NCI-H226 (cell line): ENCODE measurements at places on chromosomes 4 and X.

DNA sequence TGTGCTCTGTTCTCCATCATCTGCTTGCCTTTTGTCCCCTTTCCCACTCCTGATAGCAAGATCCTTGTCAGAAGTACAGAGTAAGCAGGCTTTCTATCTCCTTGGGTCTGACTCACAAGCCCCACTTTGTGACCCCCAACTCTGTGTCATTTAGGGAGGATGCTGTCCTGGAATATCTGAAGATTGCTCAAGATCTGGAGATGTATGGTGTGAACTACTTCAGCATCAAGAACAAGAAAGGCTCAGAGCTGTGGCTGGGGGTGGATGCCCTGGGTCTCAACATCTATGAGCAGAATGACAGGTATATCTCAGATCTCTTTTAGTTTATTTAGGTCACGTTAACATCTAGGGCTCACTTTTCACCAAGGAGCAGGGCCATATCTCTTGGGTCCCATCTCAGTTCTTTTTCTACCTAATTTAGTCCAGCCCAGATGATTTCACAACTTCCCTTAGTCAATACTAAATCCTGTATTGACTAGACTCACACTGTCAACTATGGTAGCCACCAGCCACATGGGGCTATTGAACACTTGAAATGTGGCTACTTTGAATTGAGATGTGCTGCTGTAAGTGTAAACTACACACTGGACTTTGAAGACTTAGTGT is 64.3 kb downstream of the MSN start:
- no peak for DNase-seq

DNA sequence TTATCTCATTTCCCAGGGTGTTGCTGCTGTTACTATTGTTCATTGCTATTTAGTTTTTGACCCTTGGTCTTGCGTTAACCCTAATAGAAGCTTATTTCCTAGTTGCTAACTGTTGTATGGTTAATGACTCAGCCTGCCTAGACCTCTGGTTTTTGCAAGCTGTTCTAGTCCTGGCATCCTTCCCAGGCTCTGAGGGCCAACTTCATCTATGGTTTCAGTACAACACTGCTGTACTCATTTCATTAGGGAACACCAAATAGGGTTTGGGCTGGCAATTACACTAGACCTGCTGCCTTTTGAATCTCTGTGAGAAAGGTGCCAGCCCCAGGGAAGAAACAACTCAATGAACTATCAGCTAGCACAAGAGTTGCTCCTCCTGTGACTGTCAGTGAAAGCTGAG is 59.6 kb downstream of the DCX start:
- DNase-seq = no peak

- DNase-seq = no peak
These were observed 126.2 kb upstream of the UGT8 start for GRCh38 chr4:114472269-114473032.

GRCh38 chr4:133995243-133995960 is 206.2 kb downstream of the PABPC4L start:
- DNase-seq = no peak

DNA sequence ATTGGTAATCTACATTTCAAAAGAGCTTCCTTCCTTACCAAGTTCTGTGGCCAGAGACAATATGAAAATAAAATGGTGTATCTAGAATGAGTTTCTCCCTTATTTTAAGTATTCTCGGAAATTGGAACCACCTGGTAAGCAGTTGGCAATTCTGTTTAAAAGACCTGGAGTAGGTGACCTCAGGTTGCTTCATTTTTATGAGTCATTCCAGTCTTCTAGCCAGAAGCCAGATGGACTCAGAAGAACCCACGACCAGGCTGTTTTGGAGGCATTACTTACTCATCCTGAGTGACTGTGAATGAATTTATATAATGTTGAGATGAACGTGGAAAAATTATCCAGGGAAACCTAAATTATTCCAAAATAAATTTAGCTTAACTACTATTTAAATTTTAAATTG is 9.1 kb downstream of the BMPR1B start:
- DNase-seq = peak; percentile 36

GRCh38 chrX:131917588-131917987 is 105.5 kb upstream of the STK26 start:
- DNase-seq = no peak

DNA sequence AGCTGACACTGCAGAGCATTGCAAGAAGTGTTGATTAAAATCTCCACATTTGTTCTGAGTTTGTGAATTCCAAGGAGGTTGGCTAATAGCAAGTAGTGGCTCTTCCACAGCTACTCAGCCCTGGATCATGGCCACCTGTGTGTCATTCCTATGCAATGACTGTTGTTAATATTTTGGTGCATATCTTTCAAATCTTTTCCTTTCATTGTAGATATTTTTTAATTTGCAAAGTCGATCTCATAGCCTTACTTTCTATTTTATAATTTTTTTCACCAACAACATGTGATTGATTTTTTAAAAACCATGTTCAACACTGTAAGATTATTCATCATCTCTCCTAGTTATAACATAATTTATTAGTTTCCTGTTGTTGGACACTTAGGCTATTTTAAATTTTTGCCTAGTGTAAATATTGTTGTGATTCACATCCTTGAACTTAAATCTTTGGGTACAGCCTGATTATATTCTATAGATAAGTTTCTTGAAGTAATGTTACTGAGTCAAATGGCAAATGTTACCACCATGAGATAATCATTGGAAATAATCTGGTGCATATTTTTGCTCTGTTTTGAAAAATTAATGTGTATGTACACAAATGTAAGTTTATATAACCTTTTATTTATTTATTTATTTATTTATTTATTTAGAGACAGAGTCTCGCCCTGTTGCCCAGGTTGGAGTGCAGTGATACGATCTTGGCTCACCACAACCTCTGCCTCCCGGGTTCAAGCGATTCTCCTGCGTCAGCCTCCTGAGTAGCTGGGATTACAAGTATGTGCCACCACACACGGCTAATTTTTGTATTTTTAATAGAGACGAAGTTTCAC is 17.1 kb upstream of the ARHGAP10 start:
- DNase-seq = peak; percentile 79

- DNase-seq = peak; percentile 25
These were observed 85.1 kb upstream of the UCP1 start for GRCh38 chr4:140653718-140654494.

DNA sequence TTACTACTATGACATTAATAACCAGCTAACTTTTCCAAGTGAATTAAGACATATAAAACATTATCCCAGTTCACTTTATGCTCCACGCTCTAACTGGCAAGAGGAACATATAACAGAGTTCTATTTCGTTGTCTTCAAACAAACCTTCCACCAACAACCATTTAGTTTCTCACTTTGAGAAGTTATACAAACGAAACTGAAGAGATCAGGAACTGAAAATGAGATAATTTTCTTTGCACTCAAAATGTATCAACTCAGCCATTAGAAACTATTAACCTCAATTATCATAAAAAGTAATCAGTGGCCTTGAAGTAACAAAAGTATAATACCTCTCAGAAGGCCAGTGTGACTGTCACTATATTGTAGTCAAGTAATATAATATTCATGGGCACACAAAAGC is 70.1 kb downstream of the CHM start:
- DNase-seq = no peak

GRCh38 chrX:54633641-54634040 is 103.6 kb downstream of the GNL3L start:
- peak; percentile 1 for DNase-seq
